ENCODE measurements at places on chromosomes 4 and X.

DNA sequence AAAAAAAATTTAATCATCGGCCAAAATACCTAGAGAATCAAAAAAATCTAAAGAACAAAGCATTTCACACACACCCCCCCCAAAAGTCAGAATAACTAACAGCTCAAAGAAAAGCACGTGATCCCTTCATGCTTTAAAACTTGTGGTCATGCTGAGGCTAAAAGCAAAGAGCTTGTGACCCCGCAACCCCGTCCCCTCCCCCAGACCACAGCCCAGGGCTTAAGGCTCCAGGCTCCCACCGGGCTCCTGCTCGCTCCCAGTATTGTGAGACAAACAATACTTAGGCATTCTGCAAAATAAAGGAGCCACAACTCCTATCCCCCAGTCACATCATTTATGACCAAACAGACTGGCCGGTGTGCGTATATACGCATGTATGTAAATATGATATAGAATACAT is 62.1 kb upstream of the CCDC160 start:
- no peak for DNase-seq

- no peak for DNase-seq
Measured at GRCh38 chr4:61397174-61397573, 197.0 kb downstream of the ADGRL3 start.

DNA sequence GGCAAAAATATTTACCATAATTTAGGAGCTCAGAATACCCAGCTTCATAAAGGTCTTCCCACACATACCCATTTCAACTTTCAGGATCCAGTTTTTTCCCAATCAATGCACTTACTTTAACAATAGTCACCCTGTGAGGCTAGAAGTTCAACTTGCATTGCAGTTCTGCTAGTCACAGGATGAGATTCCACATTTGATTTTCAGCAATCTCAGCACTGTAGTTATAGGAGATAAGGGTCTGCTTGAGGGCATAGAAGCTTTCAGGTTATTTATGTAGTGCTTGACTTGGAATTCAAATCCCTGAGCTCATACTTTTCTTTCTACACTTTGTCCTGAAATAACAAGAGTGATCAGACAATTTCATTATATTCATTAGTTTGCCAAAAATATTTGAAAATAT is 78.3 kb upstream of the IL2 start:
- no peak for DNase-seq

- DNase-seq = no peak
Measured at GRCh38 chr4:24880186-24880585, 32.7 kb downstream of the CCDC149 start.

DNA sequence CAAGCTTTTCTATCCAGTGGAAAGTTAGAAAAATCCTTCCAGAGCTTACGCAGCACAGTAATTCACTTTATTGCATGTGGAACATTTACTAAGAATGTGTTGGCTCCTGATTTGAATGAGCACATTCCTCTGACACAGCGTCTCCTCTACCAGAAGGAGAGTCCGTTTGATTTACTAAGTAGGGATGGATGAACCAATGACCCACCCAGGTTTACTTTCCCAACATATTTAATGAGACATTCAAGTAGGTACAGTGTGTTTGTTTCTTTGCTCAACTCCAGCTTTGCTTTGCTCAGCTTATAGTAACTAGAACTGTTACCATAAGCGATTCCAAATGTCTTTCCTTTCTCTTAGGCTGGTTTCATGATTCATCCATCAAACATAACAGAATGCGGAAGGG is 161.7 kb downstream of the SMARCA1 start:
- DNase-seq = no peak
